ENCODE measurements at places on chromosomes 7 and 10. TPM values are rescaled to one million over a fixed set of nuclear protein-coding genes. Genes with fewer than 3 reads are reported as not detected.

DNA sequence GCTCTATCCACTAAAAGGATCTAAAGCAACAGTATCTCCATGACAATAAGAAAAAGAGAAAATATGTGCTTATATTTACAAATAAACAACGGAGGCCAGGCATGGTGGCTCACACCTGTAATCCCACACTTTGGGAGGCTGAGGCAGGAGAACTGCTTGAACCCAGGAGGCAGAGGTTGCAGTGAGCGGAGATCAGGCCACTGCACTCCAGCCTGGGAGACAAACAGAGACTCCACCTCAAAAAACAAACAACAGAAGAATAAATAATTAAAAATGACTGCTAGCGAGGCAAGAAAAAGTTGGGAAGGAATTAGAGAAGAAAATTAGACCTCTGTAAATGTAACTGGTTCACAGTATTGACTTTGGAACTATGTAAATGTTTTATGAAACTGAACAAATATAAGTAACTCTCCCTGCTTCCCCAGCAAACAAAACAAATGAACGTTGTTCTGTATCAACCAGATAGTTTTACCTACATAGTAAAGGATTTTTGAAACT is 17.1 kb downstream of the TRIM24 start:
- no peak overlapping the region for H3K4me3 ChIP-seq
- H3K4me1 ChIP-seq, result peaks cover 34% of the 10 kb centered on the region
- no peak for DNase-seq
- no peaks in the 10 kb centered on the region for H3K27me3 ChIP-seq
- H3K27ac ChIP-seq, result no peak overlapping the region
- H3K36me3 ChIP-seq, result peaks cover 7% of the 10 kb centered on the region

DNA sequence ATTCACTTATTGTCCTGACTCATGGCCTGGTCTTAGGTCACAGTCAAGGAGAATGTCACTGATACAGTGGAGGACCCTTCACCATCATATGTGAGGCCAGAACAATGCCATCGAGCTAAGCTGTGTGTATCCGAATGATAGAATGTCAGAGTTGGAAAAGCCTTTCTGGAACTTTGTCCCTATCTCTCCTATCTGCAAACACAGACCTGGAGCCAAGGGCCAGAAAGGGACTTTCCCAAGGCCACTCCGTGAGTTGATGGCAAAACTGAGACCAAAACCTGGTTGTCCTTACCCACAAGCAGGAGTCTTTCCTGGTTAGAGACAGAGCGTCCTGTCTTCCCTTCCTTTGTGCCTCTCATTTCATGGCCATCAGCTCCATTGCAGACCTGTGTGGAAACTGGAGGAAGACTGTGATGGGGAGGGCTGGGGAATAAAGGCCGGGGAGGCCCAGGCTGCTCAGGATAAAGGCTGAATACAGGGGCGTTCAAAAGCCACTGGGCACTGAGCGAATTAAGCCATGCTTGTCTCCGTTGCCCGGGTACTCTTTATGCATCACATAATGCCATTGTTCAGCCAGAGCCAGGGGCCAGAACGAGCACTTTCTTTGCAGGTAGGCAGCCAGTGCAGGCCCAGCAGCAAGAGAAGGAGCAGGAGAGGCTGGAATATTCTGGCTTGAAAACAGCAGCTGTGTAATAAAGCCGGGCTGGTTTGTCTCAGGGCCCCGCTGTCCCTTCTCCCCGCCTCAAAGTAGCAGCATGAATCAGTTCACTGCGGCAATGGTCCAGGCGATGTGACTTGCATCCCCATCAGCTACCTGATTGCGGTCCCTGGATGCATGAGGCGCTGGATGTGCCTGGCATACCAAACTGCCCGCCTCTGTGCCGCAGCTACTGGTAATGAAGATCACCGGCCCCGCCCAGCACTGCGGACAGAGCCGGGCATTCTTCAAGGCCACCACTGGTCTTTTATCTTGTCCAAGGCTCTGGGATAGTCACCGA is 143.0 kb downstream of the RPS24 start:
- no peak for DNase-seq
- no peaks in the 10 kb centered on the region for H3K36me3 ChIP-seq
- H3K4me3 ChIP-seq, result no peak overlapping the region
- peaks cover 8% of the 10 kb centered on the region for H3K27me3 ChIP-seq
- no peaks in the 10 kb centered on the region for H3K4me1 ChIP-seq

Gene SPDYE1
- total RNA-seq, result not detected

GRCh38 chr10:45136256-45136655 is 135.5 kb downstream of the ZNF22 start:
- peaks cover 5% of the 10 kb centered on the region for H3K27me3 ChIP-seq
- no peaks in the 10 kb centered on the region for H3K36me3 ChIP-seq
- no peak overlapping the region for H3K4me3 ChIP-seq
- no peak overlapping the region for H3K27ac ChIP-seq
- no peak for DNase-seq

Gene DMBT1
- total RNA-seq, result not detected

Gene VIPR2
- not detected for total RNA-seq

DNA sequence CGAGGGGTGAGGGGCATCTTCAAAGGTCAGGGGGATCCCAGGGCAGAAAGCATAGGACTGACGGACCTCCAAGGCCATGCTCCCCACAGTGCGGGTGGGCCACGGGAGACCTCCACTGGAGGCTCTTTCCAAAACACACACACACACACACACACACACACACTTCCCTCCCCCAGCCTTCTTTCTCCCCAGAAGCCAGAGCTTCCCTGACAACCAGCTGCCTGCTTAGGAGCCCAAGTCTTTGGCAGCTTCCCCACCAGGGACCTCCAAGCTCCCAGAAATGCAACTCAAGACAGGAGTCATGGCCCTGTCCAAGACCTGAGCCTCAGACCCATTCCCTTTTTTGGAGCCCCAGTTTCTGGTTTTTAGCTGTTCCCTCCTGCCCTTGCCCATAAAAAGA is 710 bp upstream of the C10orf105 start:
- H3K36me3 ChIP-seq, result no peaks in the 10 kb centered on the region
- no peaks in the 10 kb centered on the region for H3K27me3 ChIP-seq
- DNase-seq, result no peak
- peak overlapping the region; percentile 49 for H3K27ac ChIP-seq
- H3K4me1 ChIP-seq, result peaks cover 36% of the 10 kb centered on the region
- H3K4me3 ChIP-seq, result no peak overlapping the region

GRCh38 chr7:158582089-158582456 is 5.5 kb downstream of the PTPRN2 start:
- no peak for DNase-seq
- peaks cover 16% of the 10 kb centered on the region for H3K27me3 ChIP-seq
- H3K27ac ChIP-seq, result no peak overlapping the region
- H3K36me3 ChIP-seq, result no peaks in the 10 kb centered on the region
- no peak overlapping the region for H3K4me3 ChIP-seq

GRCh38 chr10:114541081-114541796 is 116.8 kb downstream of the ABLIM1 start:
- peaks cover 89% of the 10 kb centered on the region for H3K4me1 ChIP-seq
- DNase-seq, result peak; percentile 88
- H3K27ac ChIP-seq, result peak overlapping the region; percentile 98
- no peaks in the 10 kb centered on the region for H3K36me3 ChIP-seq
- H3K4me3 ChIP-seq, result peak overlapping the region; percentile 60
